Omental fat pad (tissue), 4 donors: ENCODE measurements at places on chromosomes 1 and 21. TPM values are rescaled to one million over a fixed set of nuclear protein-coding genes. Genes with fewer than 3 reads are reported as not detected.

DNA sequence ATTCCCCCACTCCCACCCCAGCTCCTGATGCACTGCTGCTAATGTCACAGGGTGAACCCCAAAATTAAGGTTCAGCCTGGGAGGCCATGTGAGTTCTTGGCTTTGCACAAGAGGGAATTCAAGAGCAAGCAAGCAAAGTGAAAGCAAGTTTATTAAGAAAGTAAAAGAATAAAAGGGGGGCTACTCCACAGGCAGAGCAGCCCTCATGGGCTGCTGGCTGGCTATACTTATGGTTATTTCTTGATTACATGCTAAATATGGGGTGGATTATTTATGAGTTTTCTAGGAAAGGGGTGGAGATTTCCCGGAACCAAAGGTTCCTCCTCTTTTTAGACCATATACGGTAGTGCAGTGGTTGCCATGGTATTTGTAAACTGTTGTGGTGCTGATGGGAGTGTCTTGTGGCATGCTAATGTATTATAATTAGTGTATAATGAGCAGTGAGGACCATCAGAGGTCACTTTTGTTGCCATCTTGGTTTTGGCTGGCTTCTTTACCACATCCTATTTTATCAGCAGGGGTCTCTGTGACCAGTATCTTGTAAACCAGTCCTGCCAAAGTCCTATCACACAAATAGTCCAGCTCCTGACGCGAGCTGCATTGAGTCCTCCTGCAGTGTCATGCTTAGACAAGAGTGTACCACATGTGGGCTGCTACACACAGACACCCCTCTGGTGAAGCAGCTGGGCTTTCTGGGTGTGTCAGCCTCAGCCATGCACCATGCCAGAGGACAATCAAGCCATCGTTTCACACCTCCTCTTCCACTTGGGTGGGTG, 46.4 kb upstream of the CSF1 start:
- no peak for DNase-seq

DNA sequence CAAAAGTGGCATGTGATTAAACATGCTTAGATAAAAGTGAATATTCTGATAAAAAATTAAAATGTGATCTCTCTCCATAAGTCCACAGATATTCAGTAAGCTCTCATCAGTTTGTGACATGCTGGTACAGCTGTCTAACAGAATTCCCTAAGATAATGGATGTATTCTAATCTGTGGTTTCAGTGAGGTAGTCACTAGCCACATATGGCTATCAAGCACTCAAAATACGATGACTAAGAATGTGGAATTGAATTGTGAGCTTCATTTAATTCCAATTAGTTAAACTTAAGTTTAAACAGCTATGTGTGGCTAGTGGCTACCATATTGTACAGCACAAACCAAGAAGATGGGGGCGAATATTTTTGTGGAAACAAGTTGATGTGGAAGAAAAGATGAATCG, 4.1 kb upstream of the REG4 start:
- no peak for DNase-seq

The ST6GALNAC5 gene
- total RNA-seq, result 0.44 TPM

- DNase-seq, result no peak
Observed at GRCh38 chr1:85027242-85027983, 20.9 kb downstream of the MCOLN3 start.

DNA sequence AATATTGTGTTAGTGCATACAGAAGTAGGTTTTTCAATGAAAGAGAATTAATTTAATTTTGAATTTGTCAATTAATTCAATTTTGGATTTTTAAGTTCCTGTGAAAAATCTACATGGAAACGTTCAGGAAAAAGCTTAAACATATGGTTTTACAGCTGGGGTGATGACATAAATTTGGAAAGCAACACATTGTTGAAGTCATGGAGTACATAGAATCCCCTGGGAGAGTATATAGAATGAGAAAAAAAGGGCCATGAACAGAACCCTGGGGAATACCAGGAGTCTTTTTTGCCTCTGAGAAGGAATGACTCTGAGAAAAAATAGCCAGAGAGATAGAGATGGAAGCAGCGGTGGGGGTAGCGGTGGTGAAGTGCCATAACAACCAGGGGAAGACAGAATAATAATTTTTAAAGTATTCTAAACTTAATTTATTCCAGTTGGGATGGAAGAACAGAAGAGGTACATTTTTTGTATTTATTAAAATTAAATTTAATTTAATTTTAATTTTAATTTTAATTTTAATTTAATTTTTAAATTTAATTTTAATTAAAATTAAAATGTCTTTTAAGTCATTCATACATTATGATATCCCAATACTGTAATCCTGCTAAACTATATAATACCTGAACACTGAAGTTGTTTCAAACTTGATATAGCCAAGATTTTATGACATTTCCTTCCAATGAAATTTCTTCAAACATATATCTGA, 48.9 kb downstream of the NME7 start:
- no peak for DNase-seq

- DNase-seq, result no peak
Observed at GRCh38 chr1:15939181-15940109, 36.5 kb downstream of the ZBTB17 start.

- peak; percentile 36 for DNase-seq
Observed at GRCh38 chr1:156927215-156928042, 7.0 kb downstream of the LRRC71 start.

The C8B gene
- not detected for total RNA-seq

DNA sequence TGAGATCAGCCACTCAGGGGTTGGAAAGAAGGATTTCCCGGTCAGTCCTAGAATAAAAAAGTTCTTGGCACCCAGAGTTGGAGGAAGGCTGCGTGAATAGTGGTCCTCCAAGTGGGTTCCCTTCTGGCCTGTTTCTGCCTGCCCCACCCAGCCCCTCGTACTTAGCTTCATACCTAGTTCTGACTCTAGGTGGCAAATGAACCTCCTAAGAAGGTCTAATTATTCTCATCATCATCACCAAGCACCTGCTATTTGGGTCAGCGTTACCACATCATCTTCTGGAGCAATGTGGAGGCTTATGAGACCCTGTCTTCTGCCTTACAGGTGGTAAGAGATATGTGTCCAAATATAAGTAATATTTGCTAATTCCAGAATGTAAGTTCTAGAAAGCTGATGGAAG, 35.9 kb upstream of the NFASC start:
- DNase-seq, result no peak

- no peak for DNase-seq
Observed at GRCh38 chr1:226305184-226305583, 3.8 kb downstream of the LIN9 start.

DNA sequence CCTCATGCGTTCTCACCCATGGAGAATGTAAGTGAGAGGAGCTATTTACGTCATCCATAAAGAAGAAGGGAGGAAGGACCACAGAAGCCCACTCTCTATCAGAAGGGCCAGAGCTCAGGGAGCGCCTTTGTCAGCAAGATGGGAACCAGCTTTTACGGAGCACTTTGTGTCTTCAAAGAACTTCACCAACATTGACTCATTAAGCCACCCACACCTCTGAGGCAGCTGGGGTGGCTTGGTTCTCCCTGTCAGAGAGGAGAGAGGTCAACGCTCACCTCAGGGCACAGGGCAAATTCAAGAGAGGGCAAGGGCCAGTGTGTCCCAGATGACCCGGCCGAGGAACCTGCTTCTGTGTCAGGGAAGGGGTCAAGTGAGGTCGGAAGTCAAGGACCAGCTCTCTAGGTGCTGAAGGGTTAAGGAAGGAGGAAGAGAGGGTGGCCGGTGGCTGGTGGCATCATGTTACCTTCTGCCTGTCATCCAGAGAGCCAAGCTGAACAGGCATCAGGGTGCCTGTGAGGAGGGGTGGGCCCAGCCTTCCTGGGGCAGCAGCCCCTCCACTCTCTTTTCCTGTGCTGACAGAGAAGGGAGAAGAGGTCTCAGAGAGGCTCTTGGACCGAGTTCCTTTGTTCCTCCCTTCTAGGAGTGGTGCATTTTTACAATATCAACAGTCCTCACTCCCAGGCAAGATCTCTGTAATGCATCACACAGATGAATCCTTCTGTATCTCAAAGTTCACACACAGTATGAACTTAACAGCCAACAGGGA, 109.0 kb downstream of the ETS2 start:
- no peak for DNase-seq
